ENCODE measurements at places on chromosomes 2 and 18. TPM values are rescaled to one million over a fixed set of nuclear protein-coding genes. Genes with fewer than 3 reads are reported as not detected.

Gene PCARE
- total RNA-seq: not detected

Gene FAM161A
- 3.4 TPM for total RNA-seq

Gene CPO
- not detected for total RNA-seq

Gene IMPA2
- 14.1 TPM for total RNA-seq

Gene KATNAL2
- 1.7 TPM for total RNA-seq

Gene RAB11FIP5
- 23.9 TPM for total RNA-seq

Gene LAMA1
- total RNA-seq: 6.2 TPM

Gene C2orf49
- 9.9 TPM for total RNA-seq
